ENCODE measurements at places on chromosomes 7 and 10.

GRCh38 chr7:23539494-23539907 is 7.7 kb upstream of the TRA2A start:
- DNase-seq = no peak

DNA sequence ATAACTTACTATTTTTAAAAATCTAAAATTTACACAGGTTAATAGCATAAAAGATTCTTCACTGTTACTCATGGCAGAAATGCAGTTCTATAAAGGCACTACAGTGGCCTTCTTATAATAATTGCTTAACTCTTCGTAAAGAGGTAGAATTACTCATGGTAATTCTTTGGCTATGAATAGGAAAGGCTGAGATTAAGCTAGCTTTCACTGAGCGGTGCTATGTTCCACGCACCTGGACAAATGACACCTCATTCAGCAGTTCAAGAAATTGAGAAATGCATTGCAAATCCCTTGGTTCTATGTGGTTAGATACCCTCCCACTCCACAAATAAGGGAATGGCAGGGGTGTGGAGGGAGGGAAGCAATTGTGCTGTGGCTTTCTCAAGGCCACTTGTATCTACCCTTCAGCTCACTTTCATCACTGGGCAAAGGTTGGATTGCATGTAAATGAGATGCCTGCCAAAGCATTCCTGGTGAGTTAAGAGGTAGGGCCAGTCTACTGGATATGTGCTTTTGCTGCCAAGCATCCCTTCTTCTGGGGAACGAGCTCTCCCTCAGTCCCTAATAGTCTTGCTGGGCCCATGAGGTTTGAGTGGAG is 210.9 kb downstream of the TEX36 start:
- no peak for DNase-seq

DNA sequence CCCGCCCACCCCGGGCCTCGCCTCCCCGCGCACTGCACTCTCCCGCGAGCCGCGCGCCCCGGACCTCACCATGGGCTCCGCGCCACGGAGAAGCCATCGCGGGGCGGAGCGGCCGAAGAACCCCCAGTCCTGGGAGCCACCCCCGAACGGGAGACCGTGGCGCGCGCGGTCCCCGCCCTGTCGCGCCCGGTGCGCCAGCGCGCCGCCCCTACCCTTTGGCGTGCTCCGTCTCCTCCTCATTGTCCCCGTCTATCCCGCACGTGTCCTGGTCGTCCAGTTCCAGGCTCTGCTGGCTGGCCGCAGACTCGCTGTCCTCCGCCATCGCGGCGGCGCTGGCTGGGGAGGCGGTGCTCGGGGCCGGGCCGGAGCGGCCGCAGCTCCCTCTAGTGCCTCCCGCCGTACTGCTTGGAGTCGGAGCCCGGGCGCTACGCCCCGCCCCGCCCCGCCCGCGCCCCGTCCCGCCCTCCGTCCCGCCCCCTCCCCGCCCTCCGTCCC is at the start of gene NMT2:
TSS of gene NMT2 (minus strand) at position 403 of the 495 bp plus-strand sequence. CDS start at position 322, 81 bp downstream.
- peak; percentile 31 for DNase-seq

DNA sequence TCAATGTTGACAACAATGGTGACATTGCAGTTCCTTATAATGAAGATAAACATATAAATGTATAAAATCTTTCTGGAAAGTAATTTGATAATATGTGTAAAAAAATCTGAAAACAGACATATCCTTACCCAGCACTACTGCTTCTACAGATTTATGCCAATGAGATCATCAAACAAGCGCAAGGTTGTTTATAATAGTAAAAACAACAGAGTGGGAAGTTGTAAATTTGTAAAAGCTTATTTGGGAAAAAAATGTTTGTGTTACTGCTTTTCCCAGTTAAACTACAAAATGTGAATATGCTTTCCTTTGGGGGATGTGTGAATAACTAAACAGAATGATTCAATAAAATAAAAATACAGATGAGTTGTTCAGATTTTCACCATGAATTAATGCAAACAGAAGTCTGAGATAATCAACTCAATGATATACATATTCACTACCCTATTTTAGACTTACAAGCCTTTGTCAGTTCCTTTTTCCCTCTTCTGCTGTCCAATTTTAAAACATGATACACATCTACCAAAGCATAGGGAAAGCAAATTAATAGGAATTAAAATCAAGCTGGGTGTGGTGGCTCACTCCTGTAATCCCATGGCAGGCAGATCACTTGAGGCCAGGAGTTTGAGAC is 82.1 kb downstream of the USP6NL start:
- no peak for DNase-seq

GRCh38 chr10:36182179-36182566 is 540.1 kb upstream of the FZD8 start:
- no peak for DNase-seq

DNA sequence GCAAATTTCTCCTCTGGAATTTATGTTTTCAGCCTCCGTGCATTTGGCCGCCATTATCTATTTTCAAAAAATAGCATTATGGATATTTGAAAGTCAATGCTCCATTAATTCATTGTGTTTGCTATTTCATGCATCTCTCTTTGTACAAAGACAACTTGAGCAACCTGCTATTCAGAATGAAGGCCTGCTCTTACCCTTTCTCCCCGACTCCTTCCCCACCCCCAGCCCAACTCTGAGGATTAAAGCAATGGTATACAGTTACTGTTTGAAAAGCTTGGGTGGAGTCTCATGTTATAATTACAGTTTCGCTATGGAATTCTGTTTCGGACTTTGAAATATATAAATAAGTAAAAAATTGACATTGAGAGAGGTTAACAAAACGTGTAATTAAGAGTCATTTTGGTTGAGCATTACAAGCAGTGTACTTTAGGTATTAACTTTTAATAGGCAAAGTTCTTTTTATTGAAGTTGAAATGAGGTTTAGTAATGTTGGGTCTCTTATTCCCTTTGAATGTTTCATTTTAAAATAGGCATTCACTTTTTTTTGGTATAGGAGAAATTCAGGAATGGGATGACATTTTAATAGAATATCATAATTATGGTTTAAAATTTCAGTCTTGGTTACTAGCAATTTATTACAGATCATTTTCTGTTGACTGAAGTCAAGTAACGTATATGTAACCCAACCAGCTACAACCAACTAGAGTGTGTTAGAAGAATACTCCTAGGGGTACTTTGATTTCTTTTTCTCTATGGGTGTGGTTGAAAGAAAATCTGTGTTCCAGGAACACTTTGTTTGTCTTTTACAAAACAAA is 93.1 kb downstream of the ARID5B start:
- no peak for DNase-seq

- DNase-seq = no peak
Measured at GRCh38 chr10:82228701-82229100, 353.7 kb downstream of the NRG3 start.

DNA sequence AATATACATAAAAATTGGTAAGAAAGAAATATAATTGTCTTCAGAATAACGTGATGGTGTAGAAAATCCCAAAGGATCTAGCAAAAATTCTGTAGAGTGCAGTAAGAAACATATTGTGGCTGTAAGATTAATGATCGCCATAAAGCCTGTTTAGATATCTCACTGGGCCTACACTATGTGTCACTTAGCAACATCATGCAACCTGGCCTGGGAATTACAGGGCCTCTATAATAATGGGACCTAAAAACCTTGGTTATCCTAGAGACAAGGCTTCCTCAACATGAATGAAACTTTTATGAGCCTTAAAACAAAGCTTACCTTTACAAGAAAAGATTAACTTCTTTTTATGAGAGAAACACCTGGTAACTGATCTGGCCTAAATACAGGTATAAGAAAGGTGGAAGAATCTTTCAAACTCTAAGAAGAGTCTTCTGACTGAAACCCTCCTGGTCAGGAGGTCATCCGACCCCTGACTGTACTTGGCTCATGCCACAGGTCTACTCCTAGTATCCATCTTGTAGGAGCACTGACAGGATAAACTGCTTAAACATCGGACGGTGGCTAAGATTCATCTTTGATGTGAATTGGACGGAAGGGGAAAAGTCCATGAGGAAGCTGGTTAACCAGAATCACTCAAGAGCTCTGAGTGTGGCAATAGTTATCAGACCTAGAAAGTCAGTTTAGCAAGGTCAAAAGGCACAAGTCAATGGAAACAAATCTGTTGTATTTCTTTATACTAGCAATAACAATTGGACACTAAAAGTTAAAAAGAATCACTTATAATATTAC is 1155.1 kb upstream of the SORCS1 start:
- no peak for DNase-seq

DNA sequence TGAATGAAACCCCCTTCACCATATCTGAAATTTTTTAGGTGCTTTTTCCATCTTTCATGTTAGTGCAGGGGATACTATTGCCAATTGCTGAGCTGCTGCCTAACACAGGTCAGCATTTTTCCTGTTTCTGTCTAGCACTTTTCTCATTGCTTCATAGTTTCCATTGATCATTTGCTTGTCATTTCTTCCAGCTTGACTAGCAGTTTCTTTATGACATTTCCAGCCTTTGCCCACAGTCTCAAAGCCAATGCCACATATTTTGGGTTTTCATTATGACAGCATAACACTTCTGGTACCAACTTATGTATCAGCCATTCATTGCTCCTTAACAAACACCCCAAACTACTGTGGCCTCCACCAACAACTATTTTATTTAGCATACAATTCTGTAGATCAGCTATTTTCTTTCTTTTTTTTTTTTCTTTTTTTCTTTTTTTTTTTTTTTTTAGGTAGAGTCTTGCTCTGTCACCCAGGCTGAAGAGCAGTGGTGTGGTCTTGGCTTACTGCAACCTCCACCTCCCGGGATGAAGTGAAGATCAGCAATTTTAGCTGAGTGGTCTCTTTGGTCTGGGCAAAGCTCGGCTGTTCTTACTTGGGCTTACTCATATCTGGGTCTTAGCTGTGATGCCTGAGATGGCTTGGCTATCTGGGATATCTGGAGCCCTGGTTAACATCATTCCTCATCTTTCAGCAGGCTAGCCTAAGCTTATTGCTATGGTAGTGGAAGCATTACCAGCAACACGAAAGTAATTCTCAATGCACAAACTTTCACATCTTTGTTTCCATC is 102.3 kb downstream of the EPC1 start:
- no peak for DNase-seq

DNA sequence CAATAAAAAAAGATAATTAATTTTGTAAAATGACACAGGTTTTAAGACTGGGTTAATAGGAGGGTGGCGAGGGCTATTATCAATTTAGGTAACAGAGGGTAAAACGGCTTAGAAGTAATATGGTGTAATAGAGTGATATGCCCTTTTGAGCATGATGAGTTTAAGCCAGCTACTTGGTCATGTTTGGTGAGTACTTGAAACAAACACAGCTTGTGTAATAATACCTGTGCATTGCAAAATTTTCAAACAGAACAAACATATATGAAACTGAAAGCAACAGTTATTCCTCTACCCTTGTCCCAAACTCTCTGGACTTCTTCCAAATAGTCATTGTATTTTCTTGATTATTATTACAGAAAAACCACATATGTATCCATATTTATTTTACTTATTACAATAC is 241.7 kb downstream of the MAGI2 start:
- DNase-seq = no peak

DNA sequence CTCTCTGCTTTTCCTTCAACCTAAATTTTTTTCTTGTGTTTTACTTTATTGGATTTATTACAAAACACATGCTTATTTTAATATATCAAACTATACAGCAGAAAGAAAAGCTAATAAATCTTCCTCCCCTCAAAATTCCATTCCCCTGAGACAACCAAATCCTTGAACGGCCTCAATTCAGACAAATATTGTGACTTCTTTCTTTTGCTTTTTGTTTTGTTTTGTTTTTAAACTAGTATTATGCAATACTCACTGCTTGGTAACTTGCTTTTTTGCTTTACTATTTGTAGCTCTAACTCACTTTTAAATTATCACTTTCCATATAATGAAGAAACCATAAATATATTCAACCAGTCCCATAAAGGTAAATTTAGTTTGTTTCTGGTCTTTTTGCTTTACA is 59.4 kb upstream of the CDK1 start:
- no peak for DNase-seq

DNA sequence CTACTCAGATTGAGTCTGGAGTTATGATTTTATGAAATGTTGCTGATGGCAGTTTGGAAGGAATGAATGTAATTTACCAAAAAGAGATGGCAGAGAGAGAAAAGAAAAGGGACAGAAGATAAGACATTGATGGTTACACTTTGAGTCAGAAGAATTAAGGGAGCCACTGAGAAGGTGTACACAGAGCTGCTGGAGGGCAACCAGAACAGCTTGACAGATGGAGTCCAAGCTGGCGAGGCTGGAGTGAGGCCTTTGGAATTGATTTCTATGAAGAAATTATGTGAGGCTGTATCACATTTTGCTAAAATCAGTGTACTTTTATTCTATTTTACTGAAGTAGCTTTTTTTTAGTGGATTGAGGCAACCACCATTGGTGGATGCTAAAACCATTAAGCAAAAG is 740.5 kb downstream of the REEP3 start:
- DNase-seq = no peak

DNA sequence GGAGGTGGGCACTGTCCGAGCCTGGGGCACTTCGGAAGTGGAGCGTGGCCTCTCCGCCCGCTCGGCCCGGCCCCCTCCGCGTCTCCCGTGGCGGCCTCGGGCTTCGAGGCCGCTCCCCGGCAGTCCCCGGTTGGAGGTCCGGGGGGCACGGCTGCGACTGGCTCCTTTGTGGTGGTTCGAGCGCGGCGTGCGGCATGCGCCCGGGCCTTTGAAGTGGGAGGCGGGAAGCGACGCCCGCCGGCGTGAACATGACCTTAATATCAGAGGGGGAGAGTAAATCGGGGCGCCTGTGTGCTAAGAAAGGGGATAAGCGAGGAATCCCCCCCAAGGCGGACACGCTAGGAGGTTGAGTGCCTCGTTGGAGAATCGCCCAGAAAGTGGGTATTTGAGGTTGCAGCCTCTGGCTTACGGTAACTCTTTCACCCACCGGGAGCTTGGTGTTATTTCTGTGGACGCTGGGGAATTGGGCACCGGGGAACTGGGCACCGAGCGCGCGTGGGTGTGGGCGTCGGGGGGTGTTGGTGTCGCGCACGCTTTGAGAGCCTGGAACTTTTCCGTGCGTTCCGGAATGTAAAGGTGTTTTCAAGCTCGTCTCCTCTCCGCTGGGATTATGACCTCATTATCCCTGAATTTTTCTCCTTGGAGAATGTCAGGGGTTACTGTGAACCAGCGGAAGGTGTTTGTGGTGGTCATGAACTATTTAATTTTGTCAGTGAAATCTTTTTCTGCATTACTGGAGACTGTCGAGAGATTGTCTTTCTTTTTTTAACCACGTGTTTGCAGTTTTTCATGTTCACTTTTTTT is 660 bp downstream of the SUV39H2 start:
- no peak for DNase-seq

DNA sequence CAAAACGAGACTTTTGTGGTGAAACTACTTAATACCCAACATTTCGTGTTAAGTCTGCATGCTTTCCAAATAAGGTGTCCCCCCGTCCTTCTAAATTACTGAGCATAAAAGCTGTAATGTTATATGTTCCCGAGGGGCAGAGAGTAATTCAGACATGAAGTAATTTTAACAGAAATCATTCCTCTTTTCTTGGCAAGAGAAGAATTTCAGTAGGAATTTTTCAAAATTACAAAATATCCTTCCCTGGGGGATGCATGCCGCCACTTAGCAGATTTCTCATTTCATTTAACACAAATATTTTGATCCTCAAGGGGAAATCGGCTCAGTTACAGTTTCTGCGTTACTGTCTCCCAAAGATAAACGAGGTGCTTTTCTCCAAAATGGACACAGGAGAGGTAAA is 213.2 kb upstream of the RHOBTB1 start:
- no peak for DNase-seq

- DNase-seq = no peak
Measured at GRCh38 chr7:31648288-31648687, 38.7 kb upstream of the PPP1R17 start.
